ENCODE measurements at places on chromosomes 11 and 22.

DNA sequence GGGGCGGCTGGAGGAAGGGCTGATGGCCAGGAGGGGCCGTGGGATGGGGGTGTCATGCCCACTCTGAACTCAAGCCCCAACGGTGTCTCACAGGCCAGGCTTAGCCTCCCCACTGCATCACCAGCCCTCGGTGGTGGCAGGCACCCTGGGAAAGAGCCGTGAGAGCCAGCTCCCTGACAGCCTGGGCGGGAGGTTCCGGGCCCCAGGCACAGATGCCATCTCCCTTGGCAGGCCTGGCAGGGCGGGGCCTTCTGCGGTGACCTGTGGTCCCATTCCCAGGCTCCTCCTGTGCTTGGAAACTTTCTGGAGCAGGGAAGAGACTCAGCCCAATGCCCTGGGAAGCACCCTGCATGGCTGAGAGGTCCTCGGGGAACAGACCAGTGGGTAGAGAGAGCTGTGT lies 4.8 kb downstream of the PHLDA2 start:
- DNase-seq: no peak

- no peak for DNase-seq
These were observed 79.2 kb upstream of the GRIK4 start for GRCh38 chr11:120432056-120433018.

GRCh38 chr11:8321876-8322275 lies 58.2 kb upstream of the LMO1 start:
- no peak for DNase-seq

DNA sequence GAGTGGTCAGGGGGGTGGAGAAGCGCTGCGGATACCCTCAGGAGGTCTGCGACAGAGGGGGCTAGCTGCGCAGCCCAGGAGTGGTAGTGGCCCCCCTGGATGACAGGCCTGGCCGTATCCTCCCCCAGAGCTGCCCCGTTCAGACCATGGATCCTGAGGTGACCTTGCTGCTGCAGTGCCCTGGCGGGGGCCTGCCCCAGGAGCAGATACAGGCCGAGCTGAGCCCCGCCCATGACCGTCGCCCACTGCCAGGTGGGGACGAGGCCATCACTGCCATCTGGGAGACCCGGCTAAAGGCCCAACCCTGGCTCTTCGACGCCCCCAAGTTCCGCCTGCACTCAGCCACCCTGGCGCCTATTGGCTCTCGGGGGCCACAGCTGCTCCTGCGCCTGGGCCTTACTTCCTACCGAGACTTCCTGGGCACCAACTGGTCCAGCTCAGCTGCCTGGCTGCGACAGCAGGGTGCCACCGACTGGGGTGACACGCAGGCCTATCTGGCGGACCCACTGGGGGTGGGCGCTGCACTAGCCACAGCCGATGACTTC lies 505 bp downstream of the NUDT22 start:
- DNase-seq: peak; percentile 35

GRCh38 chr11:10581481-10582019 lies 13.1 kb upstream of the LYVE1 start:
- no peak for DNase-seq

- peak; percentile 62 for DNase-seq
These were observed 706 bp downstream of the SF1 start for GRCh38 chr11:64777449-64778222.

DNA sequence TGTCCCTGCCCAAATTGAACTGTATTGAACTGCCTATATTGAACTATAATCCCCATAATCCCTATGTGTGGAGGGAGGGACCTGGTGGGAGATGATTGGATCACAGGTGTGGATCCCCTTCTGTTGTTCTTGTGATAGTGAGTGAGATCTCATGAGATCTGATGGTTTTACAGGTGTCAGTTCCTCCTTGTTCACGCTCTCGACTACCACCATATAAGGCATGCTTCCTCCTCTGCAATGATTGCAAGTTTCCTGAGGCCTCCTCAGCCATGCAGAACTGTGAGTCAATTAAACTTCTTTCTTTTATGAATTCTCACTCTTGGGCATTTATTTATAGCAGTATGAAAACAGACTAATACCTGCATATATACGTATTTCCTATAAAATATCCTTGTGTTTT lies 206.5 kb upstream of the PDGFD start:
- DNase-seq: no peak

DNA sequence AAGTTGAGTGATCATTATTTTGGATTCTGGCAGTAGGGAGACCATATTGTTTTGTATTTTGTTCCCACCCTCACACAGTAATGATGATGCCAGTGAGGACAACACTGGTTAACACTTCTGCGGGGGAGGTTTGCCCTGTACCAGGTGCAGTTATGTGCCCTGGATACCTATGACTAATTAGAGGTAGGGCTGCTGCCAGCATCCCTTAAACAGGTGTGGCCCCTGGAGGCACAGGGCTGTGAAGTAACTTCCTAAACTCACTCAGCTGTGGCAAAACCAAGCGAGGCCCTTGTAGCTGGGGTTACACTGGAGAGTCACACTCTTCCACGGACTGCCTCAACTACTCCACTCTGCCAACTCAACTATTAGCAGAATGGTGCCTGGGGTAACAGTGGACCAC lies 64.5 kb downstream of the MCM5 start:
- DNase-seq: no peak

DNA sequence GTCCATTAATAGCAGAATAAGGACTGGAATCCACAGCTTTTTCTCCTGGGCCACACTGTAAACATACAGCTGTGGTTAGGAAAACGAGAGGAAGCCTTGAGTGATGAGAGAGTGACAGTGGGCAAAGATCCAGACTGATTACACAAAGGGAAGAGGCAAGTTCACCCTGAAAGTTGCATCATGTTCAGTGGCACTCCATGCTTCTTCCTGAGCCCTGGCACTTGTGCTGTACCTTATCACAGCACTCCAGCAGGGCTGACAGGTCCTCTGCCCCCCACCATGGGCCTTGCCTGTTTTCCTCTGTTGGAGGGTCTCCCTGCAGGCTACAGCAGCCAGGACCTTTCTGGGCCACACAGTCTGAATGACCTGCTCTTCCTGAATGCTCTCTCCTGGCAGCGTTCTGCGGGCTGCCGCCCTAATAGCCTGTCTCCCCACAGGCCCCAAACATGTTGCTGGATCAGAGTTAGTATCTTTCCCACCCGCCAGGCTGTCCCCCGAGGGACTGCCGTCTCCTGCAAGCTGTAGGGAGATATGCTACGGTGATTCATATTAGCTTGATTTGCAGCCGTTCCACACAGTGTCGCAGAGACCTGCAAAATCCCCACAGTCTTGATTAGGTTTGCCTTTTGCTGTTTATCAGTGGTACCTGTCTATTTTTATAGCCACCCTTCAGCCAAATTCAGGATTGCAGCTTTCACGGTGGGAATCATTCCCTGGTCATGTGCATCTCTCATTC lies 60.2 kb downstream of the NTM start:
- no peak for DNase-seq

DNA sequence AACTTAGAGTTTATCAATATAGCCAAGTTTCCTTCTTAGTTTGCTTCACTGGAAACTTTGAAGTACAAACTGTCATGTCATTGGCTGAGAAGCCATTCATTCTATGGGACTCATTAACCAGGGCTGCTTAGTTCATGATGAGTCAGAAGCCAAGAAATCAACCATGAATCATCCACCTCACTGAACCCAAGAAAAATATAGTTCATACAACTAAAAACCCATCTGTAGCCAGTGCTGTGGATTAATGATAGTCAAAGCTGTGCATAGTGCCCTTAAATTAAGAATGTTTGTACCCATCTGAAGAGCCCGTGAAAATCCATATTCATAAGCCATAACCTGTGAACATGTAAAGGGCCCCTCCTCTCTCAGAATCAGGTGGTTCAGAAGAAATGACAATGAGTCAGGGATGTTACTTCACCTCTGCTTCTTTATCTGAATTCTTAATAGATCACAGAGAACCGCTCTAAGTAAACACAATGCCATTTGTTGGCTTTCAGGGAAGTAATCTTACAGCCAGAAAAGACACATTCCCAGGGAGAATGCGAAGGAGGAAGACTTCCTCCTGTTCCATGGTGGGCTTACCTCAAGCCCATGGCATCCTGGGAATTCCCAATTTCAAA lies 25.4 kb downstream of the MMP20 start:
- DNase-seq: no peak

DNA sequence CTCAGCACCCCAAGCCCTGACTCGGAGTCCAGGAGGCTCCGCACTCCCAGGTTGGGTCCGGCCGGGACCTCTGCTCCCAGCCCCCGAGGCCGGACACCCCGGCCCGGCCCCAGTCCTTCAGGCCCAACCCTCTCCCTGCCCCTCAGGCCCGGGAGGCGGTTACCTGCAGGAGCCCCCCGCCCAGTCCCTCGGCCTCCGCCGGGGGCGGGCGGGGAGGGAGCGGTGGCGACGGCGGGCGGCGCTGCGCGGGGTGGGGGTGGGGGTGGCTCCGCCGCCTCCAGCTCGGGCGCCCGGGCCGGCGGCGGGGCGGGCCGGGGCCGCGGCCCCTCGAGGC lies 310 bp downstream of the TCF20 start:
- peak; percentile 74 for DNase-seq

- no peak for DNase-seq
These were observed 932.8 kb downstream of the BRD1 start for GRCh38 chr22:48894804-48895250.

GRCh38 chr11:110525883-110526282 lies 96.1 kb downstream of the FDX1 start:
- no peak for DNase-seq

- no peak for DNase-seq
These were observed 63.1 kb downstream of the MTNR1B start for GRCh38 chr11:93032580-93032979.
